Smooth muscle cell of bladder (primary cell): ENCODE measurements at places on chromosomes 12 and 14. TPM values are rescaled to one million over a fixed set of nuclear protein-coding genes. Genes with fewer than 3 reads are reported as not detected.

C12orf50 gene
- under 0.01 TPM in 1 of 2 replicates, not detected in the other for total RNA-seq

ASB2 gene
- total RNA-seq: 0.28 and 0.55 TPM in 2 replicates

RAD9B gene
- total RNA-seq: 0.14 and 0.46 TPM in 2 replicates

SMIM41 gene
- 1.4 and 9.8 TPM in 2 replicates for total RNA-seq

RNASE1 gene
- total RNA-seq: 0.09 TPM in 1 of 2 replicates, not detected in the other

PTPRO gene
- 0.85 and 1.3 TPM in 2 replicates for total RNA-seq

RPS26 gene
- total RNA-seq: 52.3 and 82.2 TPM in 2 replicates

AICDA gene
- not detected in 2 replicates for total RNA-seq

SRSF9 gene
- 236 and 304 TPM in 2 replicates for total RNA-seq

MYH6 gene
- not detected in 2 replicates for total RNA-seq

NPFF gene
- total RNA-seq: not detected in 2 replicates

SEL1L gene
- total RNA-seq: 114 and 127 TPM in 2 replicates

APOF gene
- total RNA-seq: not detected in 2 replicates

ASCL1 gene
- not detected in 2 replicates for total RNA-seq

CLIP1 gene
- 69.0 and 74.6 TPM in 2 replicates for total RNA-seq

RIPK3 gene
- 2.5 and 2.8 TPM in 2 replicates for total RNA-seq

ZFHX2 gene
- 0.14 and 0.28 TPM in 2 replicates for total RNA-seq

NOS1 gene
- total RNA-seq: under 0.01 TPM in 1 of 2 replicates, not detected in the other

ARID4A gene
- 7.0 and 8.2 TPM in 2 replicates for total RNA-seq

TSPAN8 gene
- total RNA-seq: 0.43 and 4.0 TPM in 2 replicates

SLCO1C1 gene
- total RNA-seq: not detected in 2 replicates

CFAP251 gene
- 2.4 and 3.3 TPM in 2 replicates for total RNA-seq

RNASE7 gene
- not detected in 2 replicates for total RNA-seq

GPD1 gene
- not detected in 2 replicates for total RNA-seq

LRRC9 gene
- not detected in 2 replicates for total RNA-seq

SDS gene
- total RNA-seq: not detected in 2 replicates

BEGAIN gene
- total RNA-seq: 0.18 TPM in 1 of 2 replicates, not detected in the other

KRT73 gene
- total RNA-seq: not detected in 2 replicates

KLRB1 gene
- under 0.01 TPM in 1 of 2 replicates, not detected in the other for total RNA-seq

TAMALIN gene
- total RNA-seq: 6.5 and 8.3 TPM in 2 replicates

TCL1B gene
- total RNA-seq: not detected in 2 replicates

POP5 gene
- total RNA-seq: 30.8 and 32.0 TPM in 2 replicates

COL2A1 gene
- total RNA-seq: not detected in 2 replicates

JPH4 gene
- total RNA-seq: not detected in 2 replicates

FIGNL2 gene
- total RNA-seq: under 0.01 TPM in 1 of 2 replicates, not detected in the other

NKX2-8 gene
- not detected in 2 replicates for total RNA-seq

EFS gene
- 1.5 and 3.1 TPM in 2 replicates for total RNA-seq

SLC10A1 gene
- not detected in 2 replicates for total RNA-seq

PTPRR gene
- under 0.01 and 0.09 TPM in 2 replicates for total RNA-seq

LIN52 gene
- total RNA-seq: 7.0 and 9.8 TPM in 2 replicates

CACNA2D4 gene
- total RNA-seq: 0.43 and 0.55 TPM in 2 replicates

BBS10 gene
- 13.9 and 14.6 TPM in 2 replicates for total RNA-seq

RNASE4 gene
- total RNA-seq: 14.4 and 29.1 TPM in 2 replicates

SOCS4 gene
- 14.1 and 17.4 TPM in 2 replicates for total RNA-seq

NGB gene
- total RNA-seq: not detected in 2 replicates

SUOX gene
- 8.7 and 9.2 TPM in 2 replicates for total RNA-seq

RASSF9 gene
- total RNA-seq: 0.85 and 1.3 TPM in 2 replicates

HOXC4 gene
- total RNA-seq: 0.09 and 0.14 TPM in 2 replicates

ADAMTS20 gene
- total RNA-seq: under 0.01 TPM in 1 of 2 replicates, not detected in the other

FKBP11 gene
- total RNA-seq: 38.7 and 43.6 TPM in 2 replicates

SLC5A8 gene
- not detected in 2 replicates for total RNA-seq

GUCY2C gene
- not detected in 2 replicates for total RNA-seq

MEG3 gene
- total RNA-seq: 145 and 252 TPM in 2 replicates

RPS6KA5 gene
- total RNA-seq: 0.46 and 0.57 TPM in 2 replicates

MAPKAPK5 gene
- total RNA-seq: 23.2 and 26.8 TPM in 2 replicates

REP15 gene
- 0.43 and 1.2 TPM in 2 replicates for total RNA-seq

PDZRN4 gene
- 0.09 and 0.14 TPM in 2 replicates for total RNA-seq
